ENCODE measurements at places on chromosomes 12 and 14.

DNA sequence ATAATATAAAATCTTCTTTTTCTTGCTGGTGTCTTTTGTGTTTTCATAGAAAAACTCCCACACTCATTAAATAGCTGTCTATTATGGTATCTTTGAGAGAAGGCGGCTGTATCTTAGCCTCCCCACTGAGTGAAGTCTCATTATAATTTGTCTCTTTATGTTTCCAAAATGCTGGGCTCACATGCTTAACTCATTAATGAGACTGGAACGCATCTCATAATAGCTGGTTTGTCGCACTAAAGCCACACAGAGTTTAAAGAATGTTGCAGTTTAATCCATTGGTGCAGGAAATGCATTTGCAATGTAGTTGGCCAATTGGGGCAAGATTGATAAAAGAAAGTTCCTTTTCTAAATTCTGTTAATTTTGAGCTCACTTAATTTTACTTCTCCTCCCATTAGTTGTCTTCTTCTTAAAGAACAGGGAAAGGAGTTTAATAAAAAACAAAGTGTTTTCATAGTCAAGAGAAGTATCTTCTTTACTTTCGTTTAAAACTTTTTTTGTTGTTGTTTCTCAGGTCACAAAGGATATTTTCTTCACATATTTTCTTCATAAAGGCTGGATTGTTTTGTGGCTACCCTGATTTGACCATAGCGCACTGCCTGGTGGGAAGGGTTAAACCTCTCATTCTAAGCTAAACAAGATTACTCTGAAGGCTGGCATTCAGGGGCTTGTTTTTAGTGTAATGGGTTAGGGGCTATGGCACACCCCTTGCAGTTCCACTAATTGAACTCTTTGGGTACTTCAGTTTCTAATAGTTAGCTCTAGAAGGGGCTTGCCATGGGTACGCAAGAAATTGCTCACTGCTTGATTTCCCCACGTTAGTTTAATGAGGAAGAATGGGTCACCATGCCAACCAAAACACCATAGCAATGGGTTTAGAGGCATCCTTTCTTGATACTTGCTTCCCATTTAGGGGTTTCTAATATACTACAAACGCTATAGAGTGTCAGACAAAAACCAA lies 197.0 kb downstream of the TMTC2 start:
- no peak for DNase-seq

DNA sequence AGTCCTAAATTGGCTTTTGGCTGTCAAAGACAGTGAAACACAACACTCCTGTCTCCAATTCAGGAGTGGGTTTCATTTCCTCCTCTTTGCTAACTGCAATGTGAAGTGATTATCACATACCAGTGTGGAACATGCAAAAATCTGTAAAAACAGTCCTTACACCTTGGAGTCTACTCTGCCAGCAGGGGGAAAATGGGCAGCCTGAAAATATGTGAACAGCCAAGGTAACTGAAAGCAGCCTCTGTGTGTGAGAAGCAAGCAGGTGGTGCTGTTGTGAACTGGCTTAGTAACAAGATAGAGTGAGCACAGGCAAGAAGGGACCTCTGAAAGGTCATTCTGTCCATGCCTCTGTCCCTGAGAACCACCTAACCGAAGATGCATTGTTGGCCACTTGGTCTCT lies 6.0 kb downstream of the PRMT8 start:
- no peak for DNase-seq

DNA sequence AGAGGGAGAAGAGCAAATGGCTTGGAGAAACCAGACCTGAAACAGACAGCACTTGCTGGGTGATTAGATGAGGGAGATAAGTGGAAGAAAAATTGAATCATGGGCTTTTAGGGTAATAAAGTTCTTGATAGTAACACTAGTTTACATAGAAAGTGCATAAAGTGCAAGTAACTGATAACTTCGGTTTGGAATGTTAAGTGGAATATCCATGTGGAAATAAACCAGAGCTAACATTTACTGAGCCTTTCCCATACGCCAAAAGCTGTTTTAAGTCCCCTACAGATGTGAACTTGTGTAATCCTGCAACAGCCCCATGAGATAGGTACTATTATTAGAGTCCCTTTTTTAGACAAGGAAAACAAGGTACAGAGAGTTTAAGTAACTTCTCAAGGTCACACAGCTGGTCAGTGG lies 77.1 kb upstream of the NUDT4 start:
- no peak for DNase-seq

- peak; percentile 63 for DNase-seq
Measured at GRCh38 chr14:99199846-99200653, 71.9 kb downstream of the BCL11B start.

DNA sequence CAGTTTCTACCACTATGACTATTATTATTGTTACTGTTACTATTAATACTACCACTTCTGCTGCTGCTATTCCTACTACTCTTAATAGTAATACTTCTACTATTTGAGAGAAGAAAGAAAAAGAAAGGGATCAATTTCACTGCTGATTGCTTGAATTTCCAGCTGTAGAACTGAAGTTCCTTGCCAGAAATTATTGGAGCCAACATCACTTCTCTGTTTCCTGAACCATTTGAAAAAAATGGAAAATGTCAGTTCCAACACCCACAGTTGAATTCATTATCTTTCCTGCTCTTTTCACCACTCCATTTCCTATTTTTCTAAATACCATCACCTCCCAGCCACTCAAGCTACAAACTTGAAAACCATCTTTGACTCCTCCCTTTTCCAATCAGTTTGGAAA lies 54.1 kb upstream of the PIK3C2G start:
- no peak for DNase-seq
